Activated T-helper 1 cell treated with anti-CD3 and anti-CD28 coated beads, Interleukin-2, amount 50 U/mL, for 16 hours (primary cell): ENCODE measurements at places on chromosomes 12 and 14.

- DNase-seq: no peak
These were observed 181.4 kb upstream of the PWP1 start for GRCh38 chr12:107503887-107504885.

- DNase-seq: no peak
These were observed 527.9 kb downstream of the SOX5 start for GRCh38 chr12:23421556-23421955.

DNA sequence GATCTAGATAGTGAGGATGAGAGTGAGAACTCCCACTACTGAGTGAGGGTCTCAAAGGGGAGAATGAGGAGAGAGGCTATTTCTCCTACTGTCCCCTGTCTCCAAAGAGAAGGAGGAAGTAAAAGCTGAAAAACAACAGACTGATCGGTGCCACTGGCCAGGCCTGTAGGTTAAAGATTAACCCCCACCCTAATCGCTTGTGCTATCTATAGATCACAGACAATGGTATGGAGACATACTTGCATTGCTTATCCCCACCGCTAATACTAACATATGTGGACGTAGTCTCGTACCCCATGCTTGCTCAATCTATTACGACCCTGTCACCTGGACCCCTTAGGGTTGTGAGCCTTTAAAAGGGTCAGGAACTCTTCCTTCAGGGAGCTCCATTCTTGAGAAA, 777.9 kb upstream of the TMEM132C start:
- no peak for DNase-seq

GRCh38 chr12:115227137-115227615, 543.2 kb upstream of the TBX3 start:
- no peak for DNase-seq

GRCh38 chr12:120735181-120735580, 9.6 kb downstream of the ACADS start:
- no peak for DNase-seq

- DNase-seq: no peak
These were observed 135.9 kb downstream of the SYT1 start for GRCh38 chr12:79000501-79000900.

DNA sequence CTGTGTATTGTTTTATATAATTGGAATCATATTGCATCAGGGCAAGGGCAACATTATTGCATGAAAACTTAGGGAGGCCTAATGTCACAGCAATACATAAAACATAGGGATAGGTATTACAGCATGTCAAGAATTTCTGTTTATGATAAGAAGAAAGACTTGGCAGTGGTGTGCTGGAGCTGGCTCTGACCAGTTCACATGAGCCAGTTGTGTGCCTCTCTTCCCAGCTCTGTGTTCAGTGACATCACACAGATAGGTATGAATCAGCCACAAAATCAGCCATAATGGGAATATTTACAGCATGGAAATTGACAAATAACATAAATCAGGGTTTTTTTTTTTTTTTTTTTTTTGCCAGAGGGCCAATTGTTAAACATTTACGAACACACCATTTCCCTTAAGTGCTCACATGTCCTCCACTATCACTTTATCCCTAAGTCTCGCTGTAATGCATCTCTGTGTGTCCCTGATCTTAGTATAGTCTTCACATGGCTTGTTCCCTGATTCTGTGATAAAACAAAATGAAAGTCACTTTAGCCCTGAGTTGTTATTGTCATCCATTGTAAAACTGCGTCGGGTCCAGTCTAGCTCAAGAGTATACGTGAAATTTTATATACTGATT, 31.9 kb upstream of the ACSM4 start:
- no peak for DNase-seq

- DNase-seq: no peak
These were observed 5.7 kb downstream of the SLC8B1 start for GRCh38 chr12:113329022-113329790.

- DNase-seq: no peak
These were observed 49.8 kb downstream of the PAPLN start for GRCh38 chr14:73287071-73287470.

DNA sequence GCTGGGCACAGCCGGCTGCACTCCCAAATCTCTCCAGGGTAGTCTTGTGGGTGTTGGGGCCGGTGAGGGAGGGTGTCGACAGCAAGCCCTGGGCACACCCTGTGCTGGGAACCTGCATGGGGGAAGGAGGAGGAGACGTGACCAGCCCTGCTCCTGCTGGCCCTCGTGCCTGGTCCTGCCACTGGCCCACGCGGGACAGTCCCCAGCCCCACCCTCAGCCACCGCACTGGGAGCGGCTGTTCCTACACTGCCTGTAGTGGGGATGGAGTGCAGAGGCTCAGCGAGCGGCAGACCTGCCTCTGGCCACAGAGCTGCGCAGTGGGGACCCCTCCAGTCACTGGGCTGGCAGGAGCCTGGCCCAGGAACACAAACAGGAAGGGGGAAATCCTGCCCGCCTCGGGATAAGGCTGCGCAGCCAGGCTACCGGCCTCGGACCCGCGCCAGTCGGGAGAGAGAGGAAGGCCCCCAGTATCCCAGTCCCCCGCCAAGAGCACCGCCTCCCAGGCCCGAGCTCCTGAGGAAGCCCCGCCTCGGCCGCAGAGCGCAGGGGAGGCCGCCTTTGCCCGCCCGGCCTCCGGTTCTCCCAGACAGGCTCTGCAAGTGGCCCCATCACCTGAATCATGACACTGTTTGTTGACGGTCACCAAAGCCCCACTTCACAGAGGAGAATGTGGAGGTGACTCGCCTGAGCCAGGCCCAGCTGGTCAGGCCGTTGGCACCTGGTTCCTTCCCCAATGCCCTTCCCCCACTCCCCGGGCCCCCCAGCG, 10.6 kb downstream of the AHNAK2 start:
- DNase-seq: no peak

DNA sequence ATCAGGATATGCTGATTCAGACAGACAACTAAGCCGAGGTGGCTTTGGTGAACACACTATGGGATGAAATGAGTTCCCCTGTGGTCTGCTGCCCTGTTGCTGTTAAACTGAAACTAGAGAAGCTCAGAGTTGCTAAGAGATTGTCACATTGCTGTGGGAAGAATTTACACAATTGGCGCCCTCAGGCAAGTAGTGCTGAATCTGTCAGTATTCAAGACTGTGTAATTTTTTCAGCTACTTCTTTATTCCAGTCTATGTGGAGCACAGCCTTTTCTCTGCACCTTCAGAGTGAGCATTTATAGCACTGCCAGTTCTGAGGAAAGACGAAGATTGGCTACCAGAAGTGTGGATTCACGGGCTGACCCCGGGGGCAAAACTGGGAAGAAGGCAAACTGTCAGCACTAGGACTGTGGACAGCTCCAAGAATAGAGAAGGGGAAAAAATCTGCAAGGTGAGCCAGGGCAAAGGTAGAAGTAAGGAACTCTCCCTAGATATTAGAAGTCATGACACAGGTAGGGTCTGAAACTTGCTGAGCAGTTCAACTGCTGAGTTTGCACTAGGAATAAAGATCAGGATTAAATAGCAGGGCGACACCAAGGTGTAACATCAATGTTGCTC, 218.8 kb upstream of the TMPO start:
- no peak for DNase-seq

DNA sequence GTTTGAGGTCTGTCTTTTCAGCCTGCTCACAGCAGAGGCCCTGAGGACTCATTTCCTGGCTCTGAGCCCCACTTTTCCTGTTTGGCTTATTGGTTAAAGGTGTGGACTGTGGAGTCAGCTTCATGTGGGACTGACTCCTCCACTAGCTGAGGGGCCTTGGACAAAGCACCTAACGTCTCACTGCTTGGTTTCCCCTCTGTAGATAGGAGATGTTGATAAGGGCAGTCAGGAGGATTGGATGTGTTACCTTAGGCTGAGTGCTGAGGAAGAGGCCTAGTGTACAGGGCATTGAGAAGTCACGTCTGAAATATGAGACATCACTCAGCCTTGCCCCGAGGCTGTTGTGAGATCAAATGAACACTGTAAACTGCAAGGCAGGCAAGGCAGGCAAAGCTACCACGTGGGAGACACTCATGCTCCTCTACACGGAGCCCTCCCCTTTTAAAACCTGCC, 27.1 kb upstream of the TCL1A start:
- DNase-seq: no peak

DNA sequence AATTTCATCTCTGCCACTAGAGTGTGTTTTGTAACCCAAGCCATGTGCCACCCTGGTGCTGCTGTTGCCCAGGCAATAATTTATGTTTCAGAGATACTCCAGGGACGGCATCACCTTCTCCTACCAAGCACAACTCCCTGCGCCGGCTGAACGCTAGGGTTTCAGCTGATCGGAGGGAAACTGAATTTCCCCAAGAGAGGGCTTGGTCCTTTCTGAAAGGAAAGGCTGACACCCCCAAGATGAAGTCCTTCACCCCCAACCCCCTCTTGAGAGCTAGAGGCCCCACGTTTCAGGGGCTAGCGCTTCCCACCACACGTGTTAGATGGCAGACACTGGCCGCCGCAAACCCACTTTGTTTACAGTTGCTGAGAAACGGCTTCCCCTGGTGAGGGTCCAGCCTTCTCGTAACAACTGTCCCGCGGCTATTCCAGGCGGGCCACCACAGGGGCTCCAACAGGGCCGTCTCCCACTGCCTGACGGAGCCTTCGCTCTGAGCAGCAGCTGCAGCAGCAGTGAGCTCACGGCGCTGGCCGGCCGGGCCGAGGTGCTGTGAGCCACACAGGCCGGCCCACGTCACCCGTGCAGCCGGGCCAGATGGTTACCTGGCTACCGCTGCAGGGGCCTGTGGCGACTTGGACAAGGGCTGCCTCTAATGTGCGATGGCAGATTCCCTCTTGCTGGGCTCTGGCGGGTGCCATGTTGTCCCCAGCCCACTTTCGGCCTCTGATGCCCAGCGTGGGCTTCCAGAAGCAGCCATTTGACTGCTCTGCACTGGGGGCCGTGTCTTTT, 66.4 kb downstream of the TESC start:
- no peak for DNase-seq

GRCh38 chr12:47164116-47164515, 84.4 kb upstream of the AMIGO2 start:
- DNase-seq: no peak

- no peak for DNase-seq
These were observed 24.7 kb upstream of the GPR132 start for GRCh38 chr14:105089746-105090492.

- DNase-seq: no peak
These were observed 89.0 kb downstream of the SH2B3 start for GRCh38 chr12:111494676-111495075.

DNA sequence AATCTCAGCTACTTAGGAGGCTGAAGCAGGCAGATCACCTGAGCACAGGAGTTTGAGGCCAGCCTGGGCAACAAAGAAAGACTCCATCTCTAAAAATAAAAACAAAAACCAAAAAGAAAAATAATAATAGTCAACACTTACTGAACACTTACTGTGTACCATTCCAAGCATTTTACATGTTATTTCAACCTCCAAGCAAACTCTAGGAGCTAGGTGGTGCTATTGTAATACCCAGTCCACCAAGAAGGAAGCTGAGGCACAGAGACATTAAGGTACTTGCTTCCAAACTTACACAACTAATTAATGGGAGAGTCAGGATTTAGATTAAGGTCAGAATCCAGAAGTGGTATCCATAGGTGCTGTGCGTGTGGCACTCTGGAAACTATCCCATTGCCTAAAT, 13.7 kb upstream of the OR6J1 start:
- DNase-seq: no peak

DNA sequence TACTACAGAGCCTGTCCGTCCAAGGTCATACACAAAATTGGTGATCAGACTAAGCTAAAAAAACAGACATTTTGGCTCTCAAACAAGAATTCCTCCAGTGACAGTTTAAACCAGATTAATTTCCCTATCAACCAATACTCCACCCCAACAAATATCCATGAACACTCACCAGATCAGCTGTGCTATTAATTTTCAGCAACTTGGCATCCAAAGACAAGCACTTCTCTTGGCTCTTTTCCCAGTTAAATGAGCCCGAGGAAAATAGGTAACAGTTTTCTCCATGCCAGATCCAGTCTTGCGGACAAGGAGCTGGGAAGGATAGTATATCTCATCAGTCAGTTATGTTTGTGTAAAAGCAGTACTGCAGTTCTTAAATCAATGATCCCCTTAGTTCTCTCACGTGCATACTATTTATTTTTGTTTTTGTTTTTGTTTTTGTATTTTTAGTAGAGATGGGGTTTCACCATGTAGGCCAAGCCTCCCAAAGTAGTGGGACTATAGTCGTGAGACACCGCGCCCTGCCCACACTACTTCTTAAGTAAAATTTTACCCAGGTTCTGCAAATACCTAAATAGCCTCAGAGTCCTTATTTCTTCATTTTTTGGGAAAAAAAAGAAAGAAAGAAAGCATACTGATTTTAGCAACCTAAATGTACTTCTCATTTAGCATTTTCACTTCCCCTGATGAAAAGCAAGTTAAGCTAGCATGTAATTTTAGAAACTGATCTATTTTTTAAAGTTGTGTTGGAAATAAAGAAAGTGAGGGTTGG, 11.1 kb downstream of the OLR1 start:
- DNase-seq: no peak

- DNase-seq: no peak
These were observed 66.7 kb downstream of the RALGAPA1 start for GRCh38 chr14:35742442-35742841.

DNA sequence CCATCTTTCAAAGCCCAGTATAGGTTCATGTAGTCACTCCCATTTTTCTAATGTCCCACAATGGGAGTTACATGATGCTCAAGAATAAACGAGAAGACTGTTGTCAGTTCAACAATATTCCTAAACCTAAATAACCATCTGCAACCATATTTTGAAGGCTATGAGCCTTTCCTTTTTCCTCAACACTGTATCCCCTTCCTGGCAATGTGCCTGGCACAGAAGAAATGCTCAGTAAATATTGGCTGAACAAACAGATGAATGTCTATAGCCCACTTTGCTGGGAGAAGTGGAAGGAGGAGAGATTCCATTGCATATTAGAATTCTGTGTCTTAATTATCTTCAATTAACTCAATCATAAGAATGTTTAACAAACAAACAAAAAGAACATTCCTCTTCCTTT, 6.1 kb downstream of the ARMH4 start:
- no peak for DNase-seq

- DNase-seq: no peak
These were observed 79.8 kb upstream of the DIO2 start for GRCh38 chr14:80291101-80291500.

GRCh38 chr12:76634133-76634532, 74.6 kb upstream of the OSBPL8 start:
- no peak for DNase-seq

GRCh38 chr12:132056320-132056719, 87.8 kb downstream of the DDX51 start:
- no peak for DNase-seq

DNA sequence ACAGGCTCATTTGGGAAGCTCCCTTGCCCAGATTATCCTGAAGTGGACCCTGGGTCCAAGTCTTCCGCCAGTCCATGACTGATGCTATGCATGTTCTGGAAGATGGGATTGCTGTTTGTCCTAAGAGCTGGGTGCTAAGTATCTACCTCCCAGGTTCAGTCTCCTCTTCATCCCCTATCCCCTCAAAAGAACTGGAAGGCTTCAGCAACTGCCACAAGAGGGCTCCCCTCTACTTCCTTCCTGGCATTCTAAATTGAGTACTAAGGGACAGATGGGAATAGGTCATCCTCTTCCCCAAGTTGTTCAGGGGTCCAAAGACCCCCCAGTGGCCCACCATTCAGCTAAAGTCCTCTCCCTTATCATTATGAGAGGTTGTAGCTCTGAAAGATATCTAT, 9.0 kb upstream of the FKBP11 start:
- DNase-seq: no peak
